NCI-H1092 (cell line): ENCODE measurements at places on chromosomes 2 and 18.
A peak's percentile ranks its signal among the peaks of the same experiment; 100 is the strongest.

DNA sequence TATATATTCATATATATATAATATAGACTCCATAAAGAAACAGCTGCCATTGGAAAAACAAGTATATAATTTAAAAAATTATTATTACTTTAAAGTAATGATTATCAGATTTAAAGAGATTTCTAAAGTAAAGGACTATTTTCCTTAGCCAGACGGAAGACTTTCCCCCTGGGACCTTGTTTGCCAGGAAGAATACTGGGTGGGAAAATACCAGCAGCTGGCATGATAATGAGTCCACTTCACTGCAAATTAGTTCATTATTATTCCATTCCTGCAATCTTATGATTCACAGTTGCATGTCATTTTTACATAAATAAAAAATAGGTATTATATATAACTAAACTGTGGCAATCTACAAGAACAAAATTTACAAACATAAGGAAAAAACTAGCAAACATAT is 339.8 kb upstream of the CDH7 start:
- DNase-seq: peak; percentile 31

- DNase-seq: no peak
Measured at GRCh38 chr2:38149531-38149930, 73.6 kb upstream of the CYP1B1 start.

GRCh38 chr2:179793238-179793637 is 68.2 kb downstream of the ZNF385B start:
- no peak for DNase-seq

GRCh38 chr2:15684161-15685039 is 92.7 kb downstream of the DDX1 start:
- DNase-seq: no peak

DNA sequence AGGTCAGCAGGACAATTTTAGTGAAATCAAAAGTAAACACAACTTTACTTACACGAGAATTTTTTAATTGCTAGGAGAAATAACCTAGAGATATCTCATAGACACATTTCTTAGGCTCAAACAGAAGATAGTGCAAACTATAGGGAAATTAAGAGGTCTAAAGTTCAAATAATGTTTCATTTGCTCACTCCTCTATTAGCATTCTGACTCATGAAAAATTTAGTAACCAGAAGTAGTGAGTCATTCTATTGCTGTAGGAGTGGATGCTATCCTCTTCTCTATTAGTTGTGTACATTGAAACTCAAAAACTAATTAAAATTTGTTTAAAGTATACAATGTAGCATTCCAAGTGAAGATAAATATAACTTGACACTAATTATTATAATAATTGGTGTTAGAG is 908.3 kb upstream of the TMEFF2 start:
- no peak for DNase-seq

DNA sequence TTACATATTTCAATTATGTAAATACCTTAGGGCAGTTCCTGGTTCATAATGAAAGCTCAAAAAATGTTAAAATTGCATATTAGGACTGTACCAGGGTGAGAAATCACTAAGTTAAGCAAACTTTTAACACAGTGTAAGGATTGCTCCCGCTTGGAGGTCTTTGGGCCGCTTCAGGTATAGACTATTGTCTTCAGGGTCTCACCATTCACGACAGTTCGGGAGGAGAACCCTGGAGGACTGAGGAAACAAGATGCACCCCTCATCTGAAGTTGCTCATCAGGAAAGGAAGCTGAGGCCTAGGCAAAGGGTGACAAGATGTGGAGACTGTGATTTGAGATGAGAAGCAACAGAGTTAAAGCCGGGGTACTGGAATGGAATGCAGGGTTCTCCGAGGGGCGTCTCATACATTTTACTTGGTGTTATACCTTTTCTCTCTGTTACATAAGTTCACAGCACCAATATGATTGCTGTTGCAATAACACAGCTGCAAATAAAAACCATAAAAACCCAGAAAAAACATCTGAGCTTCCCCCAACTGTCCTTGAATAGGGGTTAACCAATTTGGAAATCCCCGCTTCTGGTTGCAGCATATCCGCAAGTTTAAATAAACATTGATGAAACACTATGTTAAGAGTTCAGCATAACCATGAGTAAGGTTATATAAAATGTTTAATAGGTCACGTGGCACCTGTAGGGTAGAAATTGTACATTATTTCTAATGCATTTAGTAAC is 40.1 kb downstream of the FBXO48 start:
- no peak for DNase-seq

DNA sequence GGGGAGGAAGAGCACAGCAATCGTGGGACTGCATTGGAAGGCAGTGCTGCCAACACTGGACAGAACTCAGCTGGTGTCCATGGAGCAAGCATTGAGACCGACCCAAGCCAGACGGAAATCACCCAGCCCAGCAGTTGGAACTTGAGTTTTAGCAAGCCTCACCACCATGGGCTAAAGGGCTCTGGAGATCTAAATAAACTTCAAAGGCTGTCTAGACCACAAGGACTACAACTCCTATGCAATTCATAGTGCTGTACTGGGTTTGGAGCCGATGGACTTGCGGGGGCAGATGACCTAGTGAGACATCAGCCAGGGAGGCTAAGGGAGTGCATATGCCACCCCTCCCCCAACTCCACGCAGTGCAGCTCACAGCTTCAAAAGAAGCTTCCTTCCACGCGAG is 243.6 kb upstream of the SLC39A10 start:
- DNase-seq: no peak

DNA sequence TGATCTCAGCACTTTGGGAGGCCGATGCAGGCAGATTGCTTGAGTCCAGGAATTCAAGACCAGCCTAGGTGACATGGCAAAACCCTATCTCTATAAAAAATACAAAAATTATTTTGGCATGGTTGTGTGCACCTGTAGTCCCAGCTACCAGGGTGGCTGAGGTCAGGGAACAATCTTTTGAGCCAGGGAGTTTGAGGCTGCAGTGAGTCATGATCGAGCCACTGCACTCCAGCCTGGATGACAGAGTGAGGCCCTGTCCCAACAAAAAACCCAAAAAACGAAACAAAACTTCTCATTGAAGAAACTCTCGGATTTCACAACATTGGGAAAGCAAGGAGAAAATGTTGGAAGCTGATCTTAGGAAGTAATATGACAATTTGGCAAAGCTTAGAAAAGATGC is 317.3 kb upstream of the MGAT5 start:
- DNase-seq: no peak

- DNase-seq: no peak
Measured at GRCh38 chr2:239106966-239107365, 259.1 kb downstream of the TWIST2 start.
